ENCODE measurements at places on chromosomes 7 and 10.

DNA sequence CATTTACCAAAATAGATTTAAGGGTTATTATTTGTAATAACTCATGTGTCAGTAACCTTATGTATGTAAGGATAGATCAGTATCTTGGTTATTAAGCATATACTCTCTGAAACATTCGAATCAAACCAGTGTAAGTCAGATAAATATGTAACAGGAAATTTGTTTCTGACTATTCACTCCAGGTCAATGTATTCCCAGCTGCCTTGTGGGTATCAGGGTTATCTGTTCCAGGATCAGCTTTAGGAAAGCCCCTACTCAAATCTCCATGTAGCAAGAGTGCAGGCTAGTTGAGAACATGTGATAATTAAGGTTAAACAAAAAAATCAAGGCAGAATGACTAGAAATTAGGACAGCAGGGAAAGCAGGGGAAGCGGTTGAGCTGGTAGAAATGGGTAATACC lies 201.7 kb downstream of the AUTS2 start:
- no peak for DNase-seq

- DNase-seq = no peak
These were observed 398.6 kb downstream of the GPAM start for GRCh38 chr10:111784946-111785465.

DNA sequence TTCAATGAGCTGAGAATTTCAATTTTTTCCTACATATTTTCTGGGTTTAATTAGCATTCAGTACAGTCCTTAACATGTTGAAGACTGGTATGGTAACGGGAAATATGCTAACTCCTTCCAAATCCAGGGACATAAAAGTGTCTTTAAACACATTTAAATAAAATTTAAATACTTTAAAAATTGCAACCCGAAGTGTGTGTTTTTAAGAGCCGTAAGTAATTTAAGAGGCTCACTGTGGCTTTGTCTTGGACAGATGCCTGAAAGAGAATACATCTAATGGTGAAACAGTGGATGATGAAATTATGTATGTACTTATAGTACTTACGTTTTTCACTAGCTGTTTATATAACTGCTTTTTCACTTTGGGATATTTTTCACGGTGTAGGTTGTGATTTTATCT lies 687.3 kb upstream of the CELF2 start:
- no peak for DNase-seq

- DNase-seq = no peak
These were observed 342.1 kb downstream of the BMPER start for GRCh38 chr7:34247468-34247867.

- no peak for DNase-seq
These were observed 37.4 kb downstream of the CCDC6 start for GRCh38 chr10:59868696-59869593.

GRCh38 chr10:51244748-51245490 lies 170.6 kb downstream of the PRKG1 start:
- no peak for DNase-seq

- DNase-seq = peak; percentile 31
These were observed 1.6 kb downstream of the AVPI1 start for GRCh38 chr10:97685395-97685958.

DNA sequence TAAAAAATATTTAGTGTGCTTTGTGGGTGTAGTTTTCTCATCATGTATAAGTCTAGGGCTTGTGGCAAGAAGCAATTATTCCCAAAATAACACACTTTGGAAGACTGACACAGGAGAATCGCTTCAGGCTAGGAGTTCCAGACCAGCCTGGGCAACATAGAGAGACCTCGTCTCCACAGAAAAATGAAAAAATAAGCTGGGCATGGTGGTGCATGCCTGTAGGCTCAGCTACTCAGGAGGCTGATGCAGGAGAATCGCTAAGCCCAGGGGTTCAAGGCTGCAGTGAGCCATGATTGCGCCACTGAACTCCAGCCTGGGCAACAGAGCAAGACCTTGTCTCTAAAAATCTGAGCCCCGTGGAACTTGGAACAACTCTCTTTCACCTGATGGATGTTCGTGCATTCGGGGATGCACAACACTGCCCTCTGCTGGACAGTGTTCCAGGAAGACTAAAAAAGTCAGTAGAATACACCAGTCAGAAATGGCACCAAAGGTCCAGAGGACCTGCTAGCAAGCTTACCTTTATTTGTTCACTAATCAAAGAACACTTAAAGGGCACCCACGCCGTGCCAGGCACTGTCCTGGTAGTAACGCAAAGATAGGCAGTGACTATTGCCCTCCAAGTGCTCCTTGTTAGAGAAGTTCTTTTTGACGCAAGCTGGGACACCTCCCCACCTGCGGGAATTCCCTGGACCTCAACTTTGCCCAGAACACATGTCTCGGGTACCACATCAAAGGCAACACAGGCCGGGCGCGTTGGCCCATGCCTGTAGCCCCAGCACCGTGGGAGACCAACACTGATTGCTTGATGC lies 81.9 kb upstream of the CALN1 start:
- peak; percentile 51 for DNase-seq

GRCh38 chr7:156026076-156026600 lies 213.9 kb upstream of the SHH start:
- DNase-seq = no peak

- DNase-seq = peak; percentile 6
These were observed 82.2 kb downstream of the SEMA3D start for GRCh38 chr7:85104432-85105205.

DNA sequence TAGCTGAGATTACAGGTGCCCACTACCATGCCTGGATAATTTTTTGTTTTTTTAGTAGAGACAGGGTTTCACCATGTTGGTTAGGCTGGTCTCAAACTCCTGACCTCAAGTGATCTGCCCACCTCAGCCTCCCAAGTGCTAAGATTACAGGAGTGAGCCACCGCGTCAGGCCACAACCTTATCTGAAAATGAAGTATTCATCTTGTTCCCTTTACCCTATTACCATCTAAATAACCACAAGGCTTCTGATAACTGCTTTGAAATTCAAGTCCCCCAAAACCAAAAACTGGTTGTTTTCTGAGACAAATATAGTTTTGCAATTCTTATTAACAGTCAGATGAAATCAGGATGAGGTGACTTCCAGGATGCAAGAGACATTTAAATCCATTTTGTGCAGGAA lies 2.4 kb downstream of the TCTN3 start:
- no peak for DNase-seq

All from HCT116 (cell line).